ENCODE measurements at places on chromosomes 2 and 18. TPM values are rescaled to one million over a fixed set of nuclear protein-coding genes. Genes with fewer than 3 reads are reported as not detected.

The C2orf80 gene
- not detected for total RNA-seq

The MOCOS gene
- total RNA-seq: 37.0 TPM

DNA sequence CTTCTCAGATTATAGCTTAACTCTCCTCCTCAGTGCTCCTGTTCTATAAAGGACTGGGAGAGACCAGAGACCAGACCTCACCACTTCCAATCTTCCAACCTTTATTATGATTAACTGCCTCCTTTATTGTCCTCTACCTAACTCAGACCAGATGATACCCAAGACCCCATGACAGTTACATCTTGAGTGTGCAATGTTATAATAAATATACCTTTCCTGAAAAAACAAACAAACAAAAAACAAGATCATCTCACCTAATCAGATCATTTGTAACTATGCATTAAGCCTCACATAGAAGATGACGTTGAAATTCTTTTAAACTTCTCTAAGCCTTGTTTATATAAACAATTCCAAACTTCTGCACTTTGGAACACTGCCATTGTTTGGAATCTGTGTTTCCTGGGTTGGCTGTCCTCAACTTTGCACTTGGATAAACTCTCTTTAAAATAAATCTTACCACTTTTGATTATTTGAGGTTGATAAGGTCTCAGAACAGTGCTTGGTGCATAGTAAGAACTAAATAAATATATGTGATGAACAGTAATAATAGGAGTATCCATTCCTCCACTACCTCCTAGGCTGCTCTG lies 342.7 kb downstream of the TDRD15 start:
- no peak for DNase-seq

GRCh38 chr18:2536493-2536892 lies 34.8 kb downstream of the METTL4 start:
- DNase-seq: peak; percentile 84

The RNU2-63P gene
- total RNA-seq: 26.9 TPM

DNA sequence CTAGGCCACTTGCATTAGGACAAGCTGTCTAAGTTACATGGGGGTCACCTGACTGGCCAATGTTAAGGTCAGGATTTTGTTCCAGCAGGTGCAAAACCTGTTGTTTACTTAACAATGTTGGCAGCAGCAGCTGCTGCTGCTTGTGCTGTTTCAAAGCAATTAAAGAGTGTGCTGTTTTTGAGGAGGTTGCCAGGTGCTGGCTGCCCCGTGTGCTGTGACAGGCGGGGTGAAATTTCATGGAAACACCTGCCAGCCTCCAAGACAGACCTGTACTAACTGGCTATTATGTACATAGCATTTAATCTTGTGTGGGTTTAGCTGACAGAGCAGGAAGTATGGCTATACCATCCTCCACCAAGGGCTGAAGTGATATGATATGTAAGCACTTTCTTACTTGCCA lies 224.9 kb downstream of the ASXL3 start:
- DNase-seq: peak; percentile 61

GRCh38 chr2:151049746-151050145 lies 211.9 kb downstream of the RBM43 start:
- peak; percentile 96 for DNase-seq

- DNase-seq: peak; percentile 49
These were observed 35.1 kb downstream of the EHD3 start for GRCh38 chr2:31269087-31269486.

The ZSWIM2 gene
- not detected for total RNA-seq

DNA sequence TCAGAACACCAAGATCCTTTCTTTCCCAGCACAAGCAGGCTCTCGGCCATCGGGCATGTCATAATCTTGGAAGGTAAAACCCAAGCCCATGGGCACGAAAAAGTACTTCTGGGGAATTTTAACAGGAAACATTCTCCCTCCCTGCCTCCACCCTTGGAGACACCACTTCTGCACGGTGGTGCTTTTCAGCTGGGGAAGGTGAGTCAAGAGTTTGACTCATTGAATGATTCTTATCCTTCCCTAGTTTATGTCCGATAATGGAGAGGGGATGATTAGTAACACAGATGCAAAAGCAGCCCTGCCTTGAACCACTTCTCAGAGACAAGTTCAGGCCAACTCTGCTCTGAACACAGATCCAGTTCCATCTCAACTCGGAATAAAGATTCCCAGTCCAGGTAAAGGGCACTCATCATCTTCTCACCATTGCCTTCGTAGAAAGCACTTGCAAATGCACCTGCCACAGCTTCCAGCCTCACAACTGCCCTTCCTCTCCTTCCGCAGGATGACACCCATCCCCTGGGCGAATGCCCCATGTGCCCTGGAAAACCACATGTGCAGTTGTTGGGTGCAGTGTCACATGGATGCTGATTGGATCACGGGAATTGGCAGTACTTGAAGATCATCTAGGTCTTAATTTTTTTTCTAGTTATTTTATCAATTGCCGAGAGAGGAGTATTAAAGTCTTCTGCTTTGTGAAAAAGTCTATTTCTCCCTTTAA lies 136.2 kb downstream of the PXDN start:
- DNase-seq: peak; percentile 92

DNA sequence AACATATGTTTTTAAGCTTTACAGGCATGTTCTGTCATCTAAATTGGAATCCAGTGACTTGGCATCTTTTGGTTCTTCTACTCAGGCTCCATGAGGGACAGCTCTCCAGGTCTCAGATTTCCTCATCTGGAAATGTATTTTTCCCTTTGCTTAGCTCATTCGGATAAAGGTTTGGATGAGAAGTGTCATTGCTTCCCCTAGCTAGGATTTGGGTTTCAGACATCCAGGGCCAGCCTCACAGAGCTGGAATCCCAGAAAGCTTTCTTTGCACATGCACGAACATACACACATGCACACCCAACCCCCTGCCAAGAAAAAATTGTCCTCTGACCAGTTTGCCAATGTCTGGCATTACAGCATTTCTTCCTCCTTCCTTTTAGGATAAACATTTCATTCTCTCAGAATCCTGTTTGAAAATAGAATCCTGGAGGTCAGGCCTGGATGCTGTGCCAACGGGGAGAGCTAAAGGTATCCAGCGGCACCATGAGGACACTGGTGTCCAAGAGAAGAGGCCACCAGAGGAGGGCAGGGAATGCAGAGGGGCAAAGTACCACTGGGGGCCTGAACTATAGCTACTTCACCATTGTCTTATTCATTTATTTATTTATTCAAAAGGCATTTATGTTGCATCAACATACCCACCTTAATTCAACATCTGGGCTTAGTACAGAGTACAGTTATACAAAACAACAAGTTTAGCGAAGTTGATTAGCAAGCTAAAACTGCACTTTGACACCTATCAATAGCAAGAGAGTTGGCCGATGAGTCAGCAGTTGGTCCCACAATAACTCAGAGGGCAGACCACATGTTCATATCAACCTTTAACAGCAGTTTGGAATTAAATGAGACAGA lies 97.9 kb upstream of the ATL2 start:
- DNase-seq: no peak

GRCh38 chr2:28606986-28607441 lies 111.2 kb downstream of the PLB1 start:
- no peak for DNase-seq

GRCh38 chr2:18085593-18085992 lies 207.1 kb downstream of the KCNS3 start:
- DNase-seq: peak; percentile 13

- no peak for DNase-seq
These were observed 29.9 kb downstream of the LIPG start for GRCh38 chr18:49591775-49592174.

GRCh38 chr2:158443606-158444005 lies 12.9 kb downstream of the CCDC148 start:
- DNase-seq: no peak

- DNase-seq: no peak
These were observed 218.1 kb downstream of the ZNF521 start for GRCh38 chr18:25133879-25134278.

DNA sequence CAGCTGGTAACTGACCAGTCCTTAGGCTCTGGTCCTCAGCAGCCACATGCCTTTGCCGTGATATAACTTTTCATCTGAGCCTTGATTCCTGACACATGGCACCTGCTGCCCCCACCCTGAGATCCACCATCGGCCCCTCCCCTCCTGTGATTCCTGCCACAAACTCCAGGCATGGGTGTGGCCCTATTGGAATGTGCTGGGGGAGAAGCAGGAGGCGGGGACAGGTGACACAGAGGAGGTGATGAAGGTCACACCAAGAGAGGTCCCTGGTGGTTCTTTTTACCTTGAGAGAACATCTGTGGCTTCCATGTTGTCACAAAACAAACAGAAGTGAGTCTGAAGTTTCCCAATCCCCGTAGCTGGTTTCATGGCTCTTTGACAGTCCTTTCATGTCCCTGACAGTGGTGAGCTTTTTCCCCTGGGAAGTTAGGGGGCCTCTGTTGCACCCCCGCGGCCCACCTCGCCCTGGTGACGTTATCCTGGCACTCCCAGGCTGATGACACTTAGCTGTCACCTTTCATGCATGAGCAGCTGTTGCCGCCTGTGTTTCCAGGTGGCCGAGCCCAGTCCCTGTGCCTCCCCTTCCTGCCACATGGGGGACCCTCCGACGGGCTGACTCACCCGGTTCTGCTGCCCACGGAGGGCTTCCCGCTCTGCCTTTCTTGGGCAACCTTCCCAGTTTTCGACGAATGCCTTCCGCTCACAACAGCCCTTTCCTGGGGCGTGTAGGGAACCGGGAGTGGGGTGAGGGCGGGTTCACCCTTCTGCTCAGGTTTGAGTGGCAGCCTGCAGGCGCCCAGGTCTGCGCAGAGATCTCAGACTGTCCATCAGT lies 66.3 kb upstream of the GLI2 start:
- peak; percentile 34 for DNase-seq

- peak; percentile 31 for DNase-seq
These were observed 206.4 kb upstream of the ID2 start for GRCh38 chr2:8475349-8476031.

The IGFBP2 gene
- total RNA-seq: 41.1 TPM

GRCh38 chr2:128380061-128380889 lies 61.6 kb upstream of the HS6ST1 start:
- DNase-seq: no peak

The KIF5C gene
- not detected for total RNA-seq

The ANKRD36C gene
- total RNA-seq: 8.8 TPM

The SERPINB11 gene
- total RNA-seq: 1.6 TPM

DNA sequence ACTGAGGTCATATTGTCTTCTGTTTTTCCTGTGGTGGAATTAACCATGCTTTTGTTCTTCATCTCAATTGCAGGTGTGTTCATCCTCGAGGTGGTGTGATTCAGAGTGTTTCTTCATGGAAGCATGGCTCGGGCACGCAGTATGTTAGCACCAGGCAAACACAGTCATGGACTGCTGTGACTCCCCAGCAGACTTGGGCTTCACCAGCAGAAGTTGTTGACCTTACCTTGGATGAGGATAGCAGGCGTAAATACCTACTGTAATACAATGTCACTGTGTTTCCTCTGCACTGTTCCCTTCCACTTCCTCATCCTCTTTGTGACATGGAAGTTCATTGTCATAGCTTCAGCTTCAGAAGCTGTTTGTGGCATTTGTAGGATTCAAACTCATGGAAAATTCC lies 158.7 kb downstream of the HAUS1 start:
- DNase-seq: peak; percentile 65

The ITM2C gene
- 14.8 TPM for total RNA-seq

The LONRF2 gene
- under 0.01 TPM for total RNA-seq

- DNase-seq: peak; percentile 67
These were observed 66.7 kb downstream of the TWIST2 start for GRCh38 chr2:238914648-238915015.

DNA sequence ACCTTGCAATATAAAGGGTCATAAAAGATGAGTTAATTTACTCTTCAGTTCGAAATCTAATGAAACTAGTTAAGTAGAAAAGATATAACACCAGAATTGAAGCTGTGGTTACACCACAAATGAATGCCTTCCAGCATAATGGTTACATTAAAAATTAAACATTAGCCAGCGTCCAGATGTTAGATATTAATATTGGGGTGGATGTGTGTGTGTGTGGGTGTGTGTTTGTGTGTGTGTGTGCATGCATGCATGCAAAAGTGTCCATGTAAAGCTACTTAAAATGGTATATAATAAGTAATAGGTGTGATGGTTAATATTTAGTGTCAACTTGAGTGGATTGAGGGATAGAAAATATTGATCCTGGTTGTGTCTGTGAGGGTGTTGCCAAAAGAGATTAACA lies 170.4 kb upstream of the FN1 start:
- no peak for DNase-seq

The CRYGC gene
- total RNA-seq: not detected

DNA sequence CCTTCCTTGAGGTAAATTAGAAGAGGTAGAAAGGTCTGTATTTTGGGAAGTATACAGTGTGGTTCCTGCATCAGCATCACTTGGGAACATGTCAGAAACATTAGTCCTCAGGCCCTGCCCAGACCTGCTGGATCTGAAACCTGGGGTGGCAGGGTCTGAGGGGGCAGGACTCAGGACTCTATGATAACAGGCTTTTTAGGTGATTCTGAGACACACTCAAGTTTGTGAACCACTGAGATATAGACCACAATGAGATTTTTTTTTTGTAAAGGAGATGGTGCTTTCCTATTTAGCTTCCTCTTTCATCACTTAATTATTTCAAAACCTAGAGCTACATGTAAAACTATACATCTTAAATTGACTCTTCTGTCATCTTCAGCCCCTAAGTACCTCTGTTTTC lies 262.7 kb upstream of the SPOPL start:
- no peak for DNase-seq

- DNase-seq: peak; percentile 26
These were observed 18.1 kb upstream of the MGAT4A start for GRCh38 chr2:98749066-98749450.

DNA sequence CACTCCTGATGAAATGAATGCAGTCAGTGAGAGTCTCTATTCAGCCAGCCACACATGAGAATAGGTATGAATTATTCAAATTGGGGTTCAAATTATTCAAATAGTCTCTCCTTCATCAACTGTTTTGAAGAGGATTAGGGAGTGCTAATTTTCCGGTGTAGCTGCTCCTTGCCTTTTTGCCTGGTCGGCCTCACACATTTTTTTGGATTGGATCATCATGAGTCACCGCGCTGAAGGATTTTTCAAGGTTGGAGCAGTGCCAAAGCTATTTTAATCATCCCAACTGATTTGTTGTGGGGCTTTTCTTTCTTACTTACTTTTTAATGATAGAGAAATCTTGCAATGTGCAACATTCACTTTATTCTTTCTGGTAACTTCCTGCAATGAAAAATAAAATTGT lies 2.4 kb upstream of the DTNA start:
- DNase-seq: peak; percentile 90

The TMEM37 gene
- total RNA-seq: not detected

GRCh38 chr2:60505880-60506260 lies 47.6 kb downstream of the BCL11A start:
- peak; percentile 38 for DNase-seq

The CFC1 gene
- total RNA-seq: not detected

The CCDC141 gene
- total RNA-seq: not detected

- no peak for DNase-seq
These were observed 3.6 kb downstream of the SCRN3 start for GRCh38 chr2:174399171-174399570.

GRCh38 chr2:45681675-45682074 lies 30.2 kb downstream of the PRKCE start:
- DNase-seq: peak; percentile 92

The NEDD4L gene
- total RNA-seq: 14.2 TPM

The MC2R gene
- not detected for total RNA-seq
